ENCODE measurements at places on chromosomes 4 and X.
A peak's percentile ranks its signal among the peaks of the same experiment; 100 is the strongest.

- no peak for DNase-seq
Measured at GRCh38 chr4:29817961-29818360, 902.2 kb upstream of the PCDH7 start.

- DNase-seq: no peak
Measured at GRCh38 chr4:180932370-180933001, 1310.7 kb upstream of the TENM3 start.

- no peak for DNase-seq
Measured at GRCh38 chrX:57587062-57587461, 4.7 kb upstream of the ZXDB start.

GRCh38 chrX:118694638-118695037, 32.8 kb upstream of the IL13RA1 start:
- DNase-seq: no peak

GRCh38 chrX:44483965-44484606, 58.6 kb downstream of the FUNDC1 start:
- DNase-seq: no peak

GRCh38 chrX:72126539-72127140, 5.1 kb downstream of the RTL5 start:
- peak; percentile 76 for DNase-seq

DNA sequence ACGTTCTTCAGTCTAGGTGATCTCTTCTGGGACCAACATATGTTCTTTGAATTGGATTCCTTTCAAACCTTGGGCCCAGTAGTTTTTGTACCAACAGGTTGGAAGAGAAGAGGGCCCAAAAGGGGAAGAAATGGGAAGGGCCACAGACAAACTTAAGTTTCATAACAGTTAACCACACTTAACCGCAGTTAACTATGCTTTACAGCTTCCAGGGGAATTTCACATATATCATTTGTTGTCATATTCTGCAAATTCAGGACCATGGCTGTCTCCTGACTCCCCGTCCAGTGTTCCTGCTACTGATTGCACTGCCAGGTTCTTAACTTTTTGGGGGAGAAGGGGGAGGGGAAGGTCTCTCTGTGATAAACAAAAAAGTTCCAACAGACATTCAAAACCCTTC, 34.6 kb downstream of the RTL5 start:
- DNase-seq: no peak

GRCh38 chr4:151302432-151302831, 23.0 kb downstream of the SH3D19 start:
- no peak for DNase-seq

DNA sequence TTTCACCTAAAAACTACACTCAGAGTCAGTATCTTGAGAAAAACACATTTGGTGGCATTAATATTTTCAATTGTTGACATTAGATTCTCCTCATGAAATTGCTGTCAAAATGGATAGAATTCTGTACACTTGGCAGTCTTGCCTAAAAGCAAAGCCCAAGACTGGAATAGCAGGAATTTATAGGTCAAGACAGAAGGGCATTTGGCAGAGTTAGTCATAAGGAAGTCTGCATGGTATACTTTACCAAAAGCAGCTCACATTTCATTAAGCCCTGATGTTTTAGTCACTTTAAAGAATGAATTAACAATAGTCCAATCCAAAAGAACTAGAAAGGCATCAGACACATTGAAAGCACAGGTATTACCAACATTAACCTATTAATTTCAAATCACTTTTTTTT, 7.1 kb downstream of the CCDC160 start:
- no peak for DNase-seq

DNA sequence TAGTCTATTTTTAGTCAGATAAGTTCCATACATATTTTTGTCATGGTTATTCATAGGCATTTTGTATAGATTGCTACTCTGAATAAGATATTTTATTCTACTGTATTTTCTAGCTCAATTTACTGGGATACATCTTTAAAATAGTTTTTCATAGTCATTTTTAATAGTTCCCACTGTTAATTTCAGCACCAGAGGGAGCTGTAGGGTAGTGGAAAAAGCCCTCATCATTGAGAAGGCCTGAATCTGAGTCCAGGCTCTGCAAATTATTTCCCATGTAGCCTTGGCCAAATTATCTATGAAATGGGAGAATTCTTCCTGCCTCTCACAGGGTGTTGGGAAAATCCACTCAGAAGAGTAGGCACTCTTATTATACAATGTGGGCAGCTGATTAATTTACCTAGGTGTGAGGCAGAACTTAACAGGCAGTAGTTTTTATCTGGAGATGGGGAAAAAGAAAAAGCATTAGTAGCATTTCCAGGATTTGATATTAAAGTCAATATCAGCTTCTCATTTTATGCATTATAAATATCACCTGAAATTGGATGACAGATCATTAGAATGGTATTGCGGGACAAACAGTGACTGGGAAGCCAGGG, 102.9 kb upstream of the PAQR3 start:
- DNase-seq: no peak

Measured in stimulated activated naive CD8-positive, alpha-beta T cell treated with anti-CD3 and anti-CD28 coated beads, Interleukin-15, amount 100 ng/mL, for 72 hours (primary cell).